ENCODE measurements at places on chromosomes 4 and X. TPM values are rescaled to one million over a fixed set of nuclear protein-coding genes. Genes with fewer than 3 reads are reported as not detected.
A peak's percentile ranks its signal among the peaks of the same experiment; 100 is the strongest.

GRCh38 chrX:118066867-118067515 lies 49.6 kb downstream of the KLHL13 start:
- no peak for DNase-seq

DNA sequence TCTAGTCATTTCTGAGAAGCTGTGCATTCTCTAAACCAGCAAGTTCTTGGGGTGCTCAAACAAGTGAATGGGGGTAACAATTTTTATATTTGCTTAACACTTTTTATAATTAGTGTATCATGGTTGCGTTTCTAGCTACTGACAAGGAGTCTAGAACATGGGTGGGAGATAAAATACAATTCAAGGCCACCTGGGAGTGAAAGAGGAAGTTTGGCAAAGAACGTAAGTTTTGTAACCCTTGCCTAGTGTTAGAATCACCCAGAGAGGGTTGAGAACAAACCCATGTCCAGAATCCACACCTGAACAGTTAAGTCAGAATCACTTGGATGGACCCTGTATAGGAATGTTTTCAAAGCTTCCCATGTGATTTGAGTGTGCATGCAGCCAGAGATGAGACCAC lies 92.7 kb downstream of the AFF2 start:
- DNase-seq = no peak

DNA sequence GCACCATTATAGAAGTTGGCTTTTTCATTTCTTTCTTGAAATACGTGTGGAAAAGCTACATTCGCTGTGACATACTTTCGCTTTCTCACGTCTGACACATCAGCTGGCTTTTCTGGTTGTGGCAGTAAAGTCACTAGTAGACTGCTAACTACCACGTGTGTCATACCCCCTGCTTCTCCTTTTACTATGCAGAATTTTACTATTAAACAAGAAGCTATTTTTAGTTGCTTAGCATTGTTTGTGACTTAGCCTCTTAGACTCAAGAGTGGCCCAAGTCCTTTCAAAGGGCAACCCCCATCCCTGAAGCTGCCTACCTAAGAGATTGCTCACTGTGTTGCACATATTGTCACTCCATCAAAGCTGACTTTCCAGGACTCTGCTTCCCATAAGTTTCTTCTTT lies 2.1 kb upstream of the IL2 start:
- peak; percentile 12 for DNase-seq

Gene NAT8L
- total RNA-seq = 0.46 TPM

- DNase-seq = no peak
Measured at GRCh38 chrX:41022566-41022965, 62.7 kb upstream of the USP9X start.

- no peak for DNase-seq
Measured at GRCh38 chr4:168357941-168358340, 39.4 kb upstream of the DDX60 start.

Gene ZBTB49
- 4.8 TPM for total RNA-seq

Gene AMER1
- total RNA-seq = 4.2 TPM

DNA sequence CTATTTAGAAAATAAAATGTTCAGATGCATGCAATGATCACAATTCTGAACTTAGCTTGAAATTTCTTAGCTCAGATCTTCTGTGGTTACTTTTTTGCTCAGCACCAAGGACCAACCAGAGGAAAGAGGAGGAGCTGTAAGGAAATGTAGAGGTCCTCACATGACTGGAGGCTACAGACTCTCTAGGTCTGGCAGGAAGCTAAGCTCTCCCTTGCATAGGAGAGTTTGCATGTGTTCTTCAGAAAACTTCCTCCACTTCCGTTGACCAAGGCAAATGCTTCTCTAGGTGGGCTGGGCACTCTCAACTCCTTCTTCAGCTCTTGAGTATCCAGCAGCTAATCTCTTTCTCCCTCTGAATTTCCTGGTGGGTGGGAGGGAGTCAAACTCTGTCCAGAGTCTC lies 119.6 kb downstream of the BTC start:
- DNase-seq = no peak

DNA sequence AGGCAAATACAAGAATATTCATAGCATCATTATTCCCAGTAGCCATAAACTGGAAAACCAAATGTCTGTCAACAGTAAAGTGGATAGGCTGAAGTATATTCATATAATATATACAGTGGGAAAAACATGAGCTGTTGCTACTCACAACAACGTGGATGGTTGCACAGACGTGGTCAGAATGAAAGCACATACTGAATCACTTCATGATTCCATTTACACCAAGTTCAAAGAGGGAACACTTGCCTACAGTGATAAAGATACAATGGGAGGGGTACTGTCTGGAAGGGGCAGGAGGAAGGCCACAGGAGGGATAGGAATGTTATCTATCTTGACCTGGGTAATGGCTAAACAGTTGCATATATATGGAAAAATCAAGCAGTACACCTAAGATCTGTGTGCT lies 25.3 kb downstream of the APBB2 start:
- no peak for DNase-seq

DNA sequence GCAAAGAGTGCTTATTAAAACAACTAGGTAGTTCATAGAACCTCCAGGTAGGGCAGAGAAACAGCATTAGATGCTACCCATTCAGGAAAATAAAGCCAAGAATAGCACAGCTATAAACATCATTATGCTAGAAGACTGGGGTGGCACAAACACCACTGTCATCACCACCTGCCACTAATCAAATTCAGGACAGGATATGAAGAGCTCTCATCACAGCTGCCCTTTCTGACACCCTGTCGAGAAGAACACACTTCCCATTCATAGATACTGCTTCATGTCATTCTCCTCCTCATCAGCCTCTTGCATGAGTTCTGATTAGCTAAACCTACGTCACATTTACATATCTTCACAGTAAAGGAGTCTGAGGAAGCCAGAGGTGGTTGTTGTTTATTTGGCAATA lies 692.3 kb upstream of the HS3ST1 start:
- DNase-seq = no peak

DNA sequence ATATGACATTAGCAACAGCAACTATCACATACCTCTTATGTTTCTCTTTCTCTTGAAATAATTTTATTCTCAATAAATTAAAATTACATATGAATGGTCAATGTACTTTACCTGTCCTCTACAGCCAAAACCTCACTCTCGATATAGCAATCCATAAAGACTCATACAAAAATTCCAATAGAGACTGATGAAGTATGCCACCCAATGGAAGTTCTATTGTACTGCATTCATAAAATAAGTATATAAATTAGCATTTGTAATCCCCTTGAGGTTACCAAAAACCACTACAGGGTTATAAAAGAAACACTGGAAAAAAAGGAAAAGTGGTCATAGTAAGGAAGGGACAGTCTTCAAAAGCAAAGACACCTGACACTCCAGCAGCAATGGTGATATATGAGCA lies 32.8 kb downstream of the CLDN2 start:
- DNase-seq = no peak

DNA sequence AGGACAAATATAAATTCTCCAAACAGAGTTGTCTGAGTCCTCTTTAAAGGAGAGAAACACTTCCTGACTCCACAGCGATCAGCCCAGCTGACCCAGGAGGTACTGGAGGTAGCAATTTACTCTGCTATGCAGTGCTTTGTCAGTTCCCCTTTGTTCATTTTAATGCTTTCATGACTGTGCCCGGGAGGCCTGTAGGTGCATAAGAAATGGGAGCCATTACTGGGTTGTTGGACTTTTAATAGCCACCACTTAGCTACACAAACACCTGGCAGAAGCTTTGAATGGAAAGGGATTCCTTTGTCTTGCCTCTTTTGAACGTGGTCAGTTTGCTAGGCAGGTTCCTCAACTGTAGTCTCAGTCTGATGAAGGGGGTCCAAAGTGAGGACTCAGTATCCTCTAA lies 59.0 kb upstream of the AFF2 start:
- DNase-seq = no peak

Gene RAB9B
- 3.3 TPM for total RNA-seq

- no peak for DNase-seq
Measured at GRCh38 chrX:107678957-107679740, 50.8 kb downstream of the PRPS1 start.

- DNase-seq = no peak
Measured at GRCh38 chr4:160265836-160266235, 1163.0 kb downstream of the RAPGEF2 start.

GRCh38 chr4:172982151-172982590 lies 186.4 kb upstream of the GALNT7 start:
- no peak for DNase-seq

DNA sequence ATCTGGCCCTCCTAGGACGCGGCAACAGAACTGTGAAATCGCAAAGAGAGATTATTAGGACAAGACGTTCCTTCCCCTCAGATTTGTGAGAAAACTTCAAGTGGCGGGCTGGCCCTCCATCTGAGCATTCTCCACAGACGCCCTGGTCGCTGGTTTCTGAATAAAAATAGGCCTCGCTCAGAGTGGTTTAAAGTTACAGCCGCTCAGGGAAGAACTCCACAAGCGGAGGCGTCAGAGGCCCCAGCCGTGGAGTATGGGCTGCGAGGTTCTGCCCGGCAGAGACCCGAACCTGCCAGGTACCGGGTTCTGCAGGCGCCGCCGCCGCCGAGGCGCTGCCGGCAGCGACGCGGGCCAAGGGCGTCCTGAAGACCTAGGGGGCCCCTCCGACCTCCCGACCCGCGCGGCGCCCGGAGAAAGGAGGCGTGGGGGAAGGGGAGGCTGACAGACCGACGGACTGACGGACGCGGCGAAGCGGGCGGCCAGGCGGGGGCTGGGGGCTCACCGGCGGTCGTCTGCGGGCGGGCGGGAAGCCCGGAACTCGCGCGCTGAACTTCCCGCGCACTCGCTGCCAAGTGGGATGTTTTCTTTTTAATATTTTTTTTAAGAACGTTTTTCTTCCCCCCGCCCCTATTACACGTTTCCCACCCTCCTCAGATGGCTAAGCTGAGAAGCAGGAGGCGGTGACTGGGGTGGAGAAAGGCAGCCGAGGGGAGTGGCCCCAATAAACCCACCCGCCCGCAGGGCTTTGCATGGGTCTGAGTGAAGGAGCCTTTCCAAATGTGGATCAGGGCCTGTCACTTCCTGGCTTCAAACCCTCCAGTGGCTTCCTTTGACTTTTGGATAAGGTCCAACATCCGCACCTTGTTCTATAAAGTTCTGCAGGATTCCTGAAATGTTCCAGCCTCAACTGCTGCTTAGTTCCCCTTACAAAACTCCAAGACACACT lies at the start of gene PABPC4L:
PABPC4L (minus strand) TSS at position 574 of the 946 bp plus-strand sequence. CDS start 770 bp downstream, outside the sequence.
- peak; percentile 87 for DNase-seq

DNA sequence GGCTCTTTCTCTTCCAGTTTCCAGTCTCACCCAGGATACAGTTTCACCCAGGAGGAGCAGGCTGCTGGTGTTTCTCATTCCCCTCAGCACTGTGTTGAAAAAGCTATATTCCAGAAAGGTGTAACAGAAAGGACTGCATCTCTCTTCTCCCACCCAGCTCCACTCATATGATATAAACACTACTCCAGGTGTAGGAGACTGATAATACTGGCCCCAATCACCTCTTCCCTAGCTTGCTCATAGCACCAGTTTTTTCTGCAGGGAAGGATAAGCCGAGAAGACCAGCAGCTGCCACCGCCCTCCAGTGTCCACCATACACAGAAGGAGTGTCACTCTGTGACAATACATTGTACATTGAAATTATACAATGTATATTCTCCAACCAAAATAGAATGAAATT lies 105.5 kb upstream of the STK26 start:
- DNase-seq = no peak

DNA sequence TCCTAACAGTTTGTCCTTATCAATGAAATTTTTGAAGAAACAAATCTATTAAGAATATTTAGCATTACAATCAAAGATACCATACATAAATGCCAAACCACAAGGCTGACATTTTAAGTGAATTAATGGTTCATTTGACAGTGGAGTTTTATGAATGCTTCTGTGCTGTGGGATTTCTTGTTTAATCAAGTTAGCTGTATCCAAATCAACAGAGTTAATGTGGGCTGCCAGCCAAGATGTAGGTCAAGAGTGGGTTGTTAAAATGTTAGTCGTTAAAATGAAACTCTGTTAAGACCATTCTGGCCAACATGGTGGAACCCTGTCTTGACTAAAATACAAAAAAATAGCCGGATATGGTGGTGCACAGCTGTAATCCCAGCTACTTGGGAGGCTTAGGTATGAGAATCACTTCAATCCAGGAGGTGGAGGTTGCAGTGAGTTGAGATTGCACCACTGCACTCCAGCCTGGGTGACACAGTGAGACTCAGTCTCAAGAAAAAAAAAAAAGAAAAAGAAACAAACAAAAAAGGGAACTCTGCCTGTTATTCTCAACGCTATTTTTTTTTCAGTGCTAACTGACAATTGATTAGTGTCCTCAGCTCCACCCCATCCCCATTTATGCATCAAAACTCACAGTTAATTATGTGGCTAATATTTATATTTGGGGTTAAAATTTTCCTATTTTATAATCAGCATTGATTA lies 20.2 kb downstream of the GPAT3 start:
- DNase-seq = no peak

Gene MAPK10
- total RNA-seq = 43.1 TPM

Gene AVPR2
- 2.5 TPM for total RNA-seq

- DNase-seq = no peak
Measured at GRCh38 chr4:34091451-34091850, 2152.9 kb downstream of the ARAP2 start.

DNA sequence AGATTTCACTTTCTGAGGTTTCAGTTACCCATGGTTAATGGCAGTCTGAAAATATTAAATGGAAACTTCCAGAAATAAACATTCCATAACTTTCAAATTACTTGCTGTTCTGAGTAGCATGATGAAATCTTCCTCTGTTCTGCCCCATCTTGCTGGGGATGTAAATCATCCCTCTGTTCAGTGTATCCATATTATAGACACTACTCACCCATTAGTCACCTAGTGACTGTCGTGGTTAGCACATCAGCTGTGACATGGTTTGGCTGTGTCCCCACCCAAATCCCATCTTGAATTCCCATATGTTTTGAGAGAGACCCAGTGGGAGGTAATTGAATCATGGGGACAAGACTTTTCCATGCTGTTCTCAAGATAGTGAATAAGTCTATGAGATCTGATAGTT lies 125.5 kb upstream of the GIMD1 start:
- no peak for DNase-seq

DNA sequence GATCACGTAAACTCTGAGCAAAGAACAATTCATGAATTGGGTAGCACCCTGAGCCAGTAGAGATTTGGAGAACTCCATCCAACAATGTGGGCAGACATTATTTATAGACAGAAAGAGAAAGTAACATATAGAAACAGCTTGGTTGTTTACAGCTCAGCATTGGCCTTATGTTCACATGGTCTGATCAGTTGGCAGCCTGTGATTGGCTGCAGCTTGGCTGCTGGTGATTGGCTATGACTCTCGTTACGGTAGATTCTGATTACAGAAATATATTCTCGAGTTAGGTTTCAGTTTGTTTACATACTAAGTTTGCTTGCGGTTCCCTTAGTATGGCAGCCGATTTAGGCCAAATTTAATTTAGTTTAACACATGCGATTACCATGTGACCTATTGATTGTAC lies 663.4 kb downstream of the RAPGEF2 start:
- no peak for DNase-seq

Measured in lung (tissue), 17 donors.